C1 segment of cervical spinal cord (tissue), 14 donors: ENCODE measurements at places on chromosomes 16 and 17.

- no peak for DNase-seq
These were observed 20.2 kb upstream of the SLC38A10 start for GRCh38 chr17:81315129-81315884.

GRCh38 chr16:84992717-84993075 lies 18.6 kb downstream of the ZDHHC7 start:
- no peak for DNase-seq

- DNase-seq: no peak
These were observed 25.6 kb downstream of the SOST start for GRCh38 chr17:43732958-43733357.

DNA sequence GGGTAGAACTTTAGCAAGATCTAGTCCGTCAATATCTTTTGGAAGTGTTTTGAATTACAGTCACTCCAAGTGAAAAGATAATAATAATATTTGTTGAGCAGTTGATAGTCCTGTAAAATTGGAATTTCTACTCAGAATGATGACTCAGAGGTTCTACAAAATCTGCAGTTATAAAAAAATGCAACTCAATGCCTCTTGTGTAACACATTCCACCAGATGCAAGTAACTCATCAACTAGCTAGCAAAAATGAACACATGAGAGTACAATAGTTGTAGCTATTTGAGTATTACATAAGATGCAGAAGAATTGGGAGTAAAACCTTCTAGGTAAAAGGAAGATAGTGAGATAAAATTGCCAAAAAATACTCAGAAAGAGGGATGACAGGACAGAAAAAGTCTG lies 177.2 kb downstream of the CDH8 start:
- DNase-seq: no peak

DNA sequence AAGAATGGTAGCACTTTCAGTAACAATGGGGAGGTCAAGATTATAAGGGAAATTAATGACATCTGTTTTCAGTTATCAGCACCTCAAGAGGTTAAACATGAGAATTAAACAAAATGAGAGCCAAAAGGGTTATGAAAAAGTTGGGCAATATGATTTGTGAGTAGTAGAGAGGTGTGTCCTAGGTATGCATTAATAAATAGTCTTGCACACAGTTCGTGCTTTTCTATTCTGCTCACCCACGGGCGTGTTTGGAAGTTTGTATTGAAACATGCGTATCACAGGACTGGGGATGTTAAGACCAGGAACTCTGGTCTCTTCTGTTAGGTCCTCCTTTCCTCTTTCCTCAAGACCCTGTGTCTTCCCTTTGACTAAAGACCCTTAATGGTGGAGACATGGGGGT lies 6.0 kb downstream of the BPTF start:
- no peak for DNase-seq

DNA sequence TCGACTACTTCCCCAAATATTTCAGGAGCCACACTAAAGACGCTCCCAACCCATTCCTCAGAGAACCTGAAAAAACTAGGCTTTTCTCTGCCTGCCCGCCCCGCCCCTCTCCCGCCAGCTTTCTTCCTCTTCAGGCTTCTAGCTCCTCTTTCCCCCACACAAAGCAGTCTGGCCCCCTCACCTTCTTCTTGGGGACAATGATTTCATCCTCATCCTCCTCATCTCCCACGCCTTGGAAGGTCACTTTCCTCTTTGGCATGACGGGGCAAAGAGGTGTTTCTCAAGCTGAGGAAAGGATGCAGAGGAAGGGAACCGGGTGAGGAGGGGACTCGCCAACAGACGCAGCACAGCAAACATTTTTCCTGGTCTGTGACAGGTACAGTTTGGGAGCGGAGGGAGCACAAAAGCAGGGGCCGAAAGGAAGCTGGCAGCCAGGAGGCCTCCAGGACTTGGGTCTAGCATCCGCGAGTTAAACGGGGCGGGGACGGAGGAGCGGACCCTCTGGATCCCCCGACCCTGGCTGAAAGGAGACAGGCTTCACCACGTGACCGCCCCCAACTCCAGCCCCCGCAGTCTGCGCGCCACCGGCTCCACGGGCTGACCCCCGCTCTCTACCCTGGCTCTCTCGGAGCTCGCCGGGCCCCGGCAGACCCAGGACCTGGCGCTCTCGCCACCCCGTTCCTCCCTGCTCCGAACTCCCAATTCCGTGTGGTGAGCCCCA lies 525 bp downstream of the CD2BP2 start:
- no peak for DNase-seq

GRCh38 chr17:43570518-43570928 lies 24.4 kb upstream of the ETV4 start:
- no peak for DNase-seq

GRCh38 chr16:1053121-1053521 lies 19.4 kb upstream of the SSTR5 start:
- DNase-seq: no peak
